Activated T-cell treated with anti-CD3 and anti-CD28 coated beads, Interleukin-2, amount 50 U/mL, for 72 hours (primary cell): ENCODE measurements at places on chromosomes 7 and 10. TPM values are rescaled to one million over a fixed set of nuclear protein-coding genes. Genes with fewer than 3 reads are reported as not detected.
A peak's percentile ranks its signal among the peaks of the same experiment; 100 is the strongest.

ITIH5 gene
- total RNA-seq = not detected

NME8 gene
- total RNA-seq = not detected

DNA sequence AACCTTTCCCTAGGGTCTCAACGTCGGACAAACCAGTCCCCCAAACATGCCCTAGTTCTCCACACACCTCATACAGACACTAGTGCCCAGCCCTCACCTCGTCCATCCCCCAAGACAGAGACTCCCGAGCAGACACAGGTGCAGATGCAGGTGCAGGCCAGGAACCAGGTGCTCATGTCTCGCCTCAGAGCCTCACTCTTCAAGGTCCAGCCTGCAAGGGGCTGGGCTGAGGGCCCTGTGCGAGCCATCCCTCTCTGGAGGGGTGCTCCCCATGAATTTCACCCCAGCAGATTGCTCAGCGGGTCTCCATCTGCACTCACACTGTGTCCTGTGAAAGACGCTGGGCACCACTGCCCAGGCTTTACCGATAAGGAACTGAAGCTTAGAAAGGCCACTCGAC, 36.9 kb upstream of the TUBB8 start:
- H3K4me1 ChIP-seq = no peaks in the 10 kb centered on the region
- no peak for DNase-seq
- no peaks in the 10 kb centered on the region for H3K36me3 ChIP-seq
- no peak overlapping the region for H3K4me3 ChIP-seq
- H3K27ac ChIP-seq = no peak overlapping the region

- H3K27ac ChIP-seq = no peak overlapping the region
- no peaks in the 10 kb centered on the region for H3K4me1 ChIP-seq
- no peak for DNase-seq
- H3K4me3 ChIP-seq = no peak overlapping the region
- no peaks in the 10 kb centered on the region for H3K27me3 ChIP-seq
- H3K36me3 ChIP-seq = peaks cover 4% of the 10 kb centered on the region
Measured at GRCh38 chr7:3575753-3576531, 274.9 kb downstream of the SDK1 start.

DNA sequence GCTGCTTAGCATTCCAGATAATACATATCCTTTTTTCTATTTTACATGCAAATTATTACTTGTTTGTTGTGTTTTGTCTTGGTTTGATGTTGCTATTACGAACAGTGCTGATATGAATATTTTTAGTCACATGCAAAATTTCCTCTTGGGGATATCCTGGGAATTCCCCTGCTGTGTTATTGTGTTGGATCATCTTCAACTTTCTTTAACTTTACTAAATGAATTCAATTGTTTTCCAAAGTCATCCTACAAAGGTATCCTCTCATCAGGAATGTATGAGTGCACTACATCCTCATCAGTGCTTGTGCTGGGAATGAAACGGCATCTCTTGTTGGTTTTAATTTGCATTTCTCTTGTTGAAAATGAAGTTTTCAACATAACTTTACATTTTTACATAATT, 87.1 kb downstream of the AASS start:
- H3K36me3 ChIP-seq = no peaks in the 10 kb centered on the region
- no peaks in the 10 kb centered on the region for H3K27me3 ChIP-seq
- H3K27ac ChIP-seq = no peak overlapping the region

DNA sequence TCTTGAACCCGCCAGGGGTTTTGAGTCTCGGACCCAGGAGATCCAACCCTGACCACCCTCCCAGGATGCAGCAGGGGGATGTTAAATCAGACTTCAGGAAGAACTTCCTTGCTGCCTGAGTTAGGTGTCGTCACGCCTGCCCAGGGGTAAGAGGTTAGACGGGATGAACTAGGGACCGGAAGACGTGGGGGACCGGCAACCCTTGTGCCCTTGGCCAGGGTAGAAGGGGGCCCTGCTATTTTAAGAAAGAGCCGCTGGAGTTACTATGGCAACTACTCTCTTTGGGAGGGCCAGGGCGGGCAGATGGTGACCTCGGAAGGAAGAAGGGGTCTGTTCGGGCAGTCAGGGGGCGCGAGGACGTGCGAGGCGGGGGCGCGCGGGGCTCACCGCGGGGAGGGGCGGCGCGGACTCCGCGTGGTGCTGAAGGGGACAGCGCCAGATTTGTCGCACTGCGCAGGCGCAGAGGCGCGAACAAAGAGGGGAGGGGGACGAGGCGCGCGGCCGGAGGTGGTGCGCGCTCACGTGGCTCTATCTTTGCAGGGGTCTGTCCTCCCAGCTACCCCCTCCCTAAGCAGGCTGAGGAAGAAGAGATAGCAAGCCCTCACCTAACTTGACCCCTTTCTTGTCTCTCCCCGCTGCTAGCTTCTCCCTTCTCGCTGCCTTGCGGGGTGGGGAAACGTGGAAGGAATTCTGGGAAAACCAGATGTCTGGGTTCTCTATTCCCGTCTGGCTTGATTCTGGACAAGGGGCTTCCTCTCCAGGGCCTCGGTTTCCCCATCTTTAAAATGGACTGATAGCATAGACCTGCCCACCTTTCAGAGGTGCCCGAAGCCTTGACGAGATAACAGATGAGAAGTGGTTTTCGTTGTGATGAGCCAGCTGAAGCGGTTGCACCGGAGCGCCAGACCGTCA, 940 bp upstream of the PSD start:
- H3K4me3 ChIP-seq = peak overlapping the region; percentile 88
- H3K4me1 ChIP-seq = peaks cover 34% of the 10 kb centered on the region
- peak overlapping the region; percentile 67 for H3K27ac ChIP-seq
- H3K36me3 ChIP-seq = peaks cover 2% of the 10 kb centered on the region
- H3K27me3 ChIP-seq = peaks cover 26% of the 10 kb centered on the region

IFIT1B gene
- total RNA-seq = not detected

CYP2C9 gene
- total RNA-seq = not detected

ENO4 gene
- total RNA-seq = not detected

GRCh38 chr7:73909996-73910395, 49.0 kb downstream of the TMEM270 start:
- no peaks in the 10 kb centered on the region for H3K4me1 ChIP-seq
- no peak overlapping the region for H3K4me3 ChIP-seq
- H3K36me3 ChIP-seq = no peaks in the 10 kb centered on the region
- no peak overlapping the region for H3K27ac ChIP-seq
- H3K27me3 ChIP-seq = no peaks in the 10 kb centered on the region

GRCh38 chr10:6400331-6400730, 179.7 kb downstream of the PRKCQ start:
- peaks cover 5% of the 10 kb centered on the region for H3K36me3 ChIP-seq
- H3K4me1 ChIP-seq = peaks cover 50% of the 10 kb centered on the region
- DNase-seq = no peak

DGKB gene
- not detected for total RNA-seq

DNA sequence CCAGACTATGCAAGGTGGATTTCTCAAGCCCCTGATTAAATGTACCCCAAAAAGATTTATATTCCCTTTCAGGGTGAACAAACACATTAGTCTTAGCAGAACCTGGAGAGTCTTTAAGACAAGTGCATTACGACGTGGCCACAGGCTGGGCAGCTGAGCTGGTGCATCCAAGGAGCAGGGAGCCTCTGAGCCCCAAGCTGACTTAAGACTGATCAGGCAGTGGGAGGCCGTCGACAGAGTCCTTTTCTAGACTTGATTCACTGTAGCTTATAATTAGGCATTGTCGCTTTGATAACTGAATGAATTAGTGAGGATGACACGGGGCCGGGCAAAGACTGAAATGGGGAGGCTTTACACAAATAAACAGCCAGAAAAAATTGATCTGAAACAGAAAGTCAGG, 353.2 kb downstream of the GPAM start:
- no peak overlapping the region for H3K4me3 ChIP-seq
- no peak for DNase-seq
- no peaks in the 10 kb centered on the region for H3K36me3 ChIP-seq
- no peak overlapping the region for H3K27ac ChIP-seq
- no peaks in the 10 kb centered on the region for H3K27me3 ChIP-seq

GRCh38 chr10:78568620-78569019, 500.1 kb upstream of the ZMIZ1 start:
- H3K4me3 ChIP-seq = no peak overlapping the region
- no peaks in the 10 kb centered on the region for H3K36me3 ChIP-seq
- H3K27me3 ChIP-seq = no peaks in the 10 kb centered on the region

DNA sequence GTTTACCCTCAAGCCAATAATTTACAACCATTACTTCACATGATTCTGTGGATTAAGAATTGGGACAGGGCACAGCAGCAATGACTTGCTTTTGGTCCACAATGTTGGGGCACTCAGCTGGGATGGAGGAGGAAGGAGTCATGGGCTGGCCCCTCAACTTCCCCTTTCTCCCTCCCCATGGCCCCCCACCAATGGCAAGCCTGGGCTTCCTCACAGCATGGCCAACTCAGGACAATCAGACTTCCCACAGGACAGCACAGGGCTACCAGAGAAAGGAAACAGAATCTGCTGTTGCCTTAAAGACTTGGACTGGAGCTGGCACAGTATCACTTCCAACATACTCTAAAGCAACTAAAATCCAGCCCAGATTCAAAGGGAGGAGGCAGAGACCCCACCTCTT, 160.7 kb downstream of the PTPN20 start:
- no peaks in the 10 kb centered on the region for H3K36me3 ChIP-seq
- H3K4me3 ChIP-seq = no peak overlapping the region
- no peak for DNase-seq
- H3K4me1 ChIP-seq = peaks cover 3% of the 10 kb centered on the region
- no peak overlapping the region for H3K27ac ChIP-seq

DNA sequence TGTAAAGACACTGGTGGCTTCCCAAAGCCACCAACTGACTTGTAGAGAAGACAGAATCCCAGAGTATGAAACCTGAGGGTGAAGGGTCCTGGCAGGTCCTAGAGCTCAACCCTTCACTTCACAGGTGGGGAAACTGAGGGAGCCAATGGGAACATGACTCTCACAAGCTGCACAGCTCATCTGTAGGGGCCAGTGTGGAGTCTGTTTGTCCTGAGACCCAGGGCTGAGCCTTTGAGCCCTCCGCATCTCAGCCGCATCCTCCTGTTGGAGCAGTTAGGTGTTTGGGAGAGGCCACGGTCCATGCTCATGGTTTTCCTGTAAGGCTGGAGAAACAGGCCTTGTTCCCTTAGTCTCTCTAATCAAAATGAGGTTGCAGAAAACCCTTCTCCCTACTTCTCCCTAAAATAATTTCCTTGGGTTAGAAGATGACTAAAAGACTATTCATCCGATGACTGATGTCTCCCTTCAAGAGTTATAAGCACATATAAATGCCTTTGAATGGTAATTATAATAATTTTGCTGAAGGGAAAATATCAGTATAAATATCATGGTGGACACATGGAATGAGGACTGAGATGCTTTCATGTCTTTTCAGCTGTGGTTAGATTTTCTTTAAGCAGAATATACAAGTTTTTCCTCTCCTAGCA, 10.3 kb downstream of the HTRA1 start:
- no peak overlapping the region for H3K4me3 ChIP-seq
- no peak overlapping the region for H3K27ac ChIP-seq

- H3K27me3 ChIP-seq = no peaks in the 10 kb centered on the region
- no peaks in the 10 kb centered on the region for H3K36me3 ChIP-seq
- no peak overlapping the region for H3K27ac ChIP-seq
- H3K4me3 ChIP-seq = no peak overlapping the region
Measured at GRCh38 chr7:72325561-72325960, 86.6 kb downstream of the CALN1 start.

GRCh38 chr7:128934361-128935341, 3.1 kb upstream of the IRF5 start:
- H3K36me3 ChIP-seq = peaks cover 3% of the 10 kb centered on the region
- peaks cover 31% of the 10 kb centered on the region for H3K4me1 ChIP-seq
- H3K27me3 ChIP-seq = peaks cover 16% of the 10 kb centered on the region
- H3K4me3 ChIP-seq = no peak overlapping the region

ACTR3C gene
- total RNA-seq = 13.0 TPM

FOXI2 gene
- total RNA-seq = not detected

DNA sequence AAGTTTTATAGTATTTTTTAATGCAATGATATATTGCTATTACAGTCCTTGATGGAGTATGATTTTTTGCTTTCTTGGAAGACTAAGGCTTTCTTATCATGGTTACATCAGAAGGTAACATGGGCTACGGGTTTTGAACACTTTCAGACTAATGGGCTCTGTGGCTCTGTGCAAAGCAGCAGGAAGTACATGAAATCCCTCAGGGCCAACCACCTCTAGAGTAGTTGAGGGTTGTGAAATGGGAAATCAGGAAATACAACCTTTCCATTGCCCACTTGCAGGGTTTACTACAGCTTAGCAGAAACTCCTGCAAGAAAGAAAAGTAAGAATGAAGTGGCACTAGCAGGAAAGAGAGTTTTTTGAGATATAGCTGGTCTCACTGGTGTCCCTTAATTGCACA, 853.5 kb downstream of the KCNMA1 start:
- H3K4me3 ChIP-seq = no peak overlapping the region
- H3K27me3 ChIP-seq = no peaks in the 10 kb centered on the region
- H3K4me1 ChIP-seq = no peaks in the 10 kb centered on the region
- no peaks in the 10 kb centered on the region for H3K36me3 ChIP-seq
- no peak overlapping the region for H3K27ac ChIP-seq
- DNase-seq = no peak

- H3K27me3 ChIP-seq = no peaks in the 10 kb centered on the region
- H3K36me3 ChIP-seq = no peaks in the 10 kb centered on the region
- no peaks in the 10 kb centered on the region for H3K4me1 ChIP-seq
- DNase-seq = no peak
- no peak overlapping the region for H3K4me3 ChIP-seq
Measured at GRCh38 chr10:86657396-86658011, 3.2 kb downstream of the OPN4 start.

TRPV5 gene
- not detected for total RNA-seq

- DNase-seq = no peak
- H3K4me3 ChIP-seq = no peak overlapping the region
- H3K36me3 ChIP-seq = no peaks in the 10 kb centered on the region
- H3K27ac ChIP-seq = no peak overlapping the region
- peaks cover 83% of the 10 kb centered on the region for H3K27me3 ChIP-seq
- H3K4me1 ChIP-seq = peaks cover 13% of the 10 kb centered on the region
Measured at GRCh38 chr10:99369126-99369525, 40.0 kb downstream of the CNNM1 start.

DNA sequence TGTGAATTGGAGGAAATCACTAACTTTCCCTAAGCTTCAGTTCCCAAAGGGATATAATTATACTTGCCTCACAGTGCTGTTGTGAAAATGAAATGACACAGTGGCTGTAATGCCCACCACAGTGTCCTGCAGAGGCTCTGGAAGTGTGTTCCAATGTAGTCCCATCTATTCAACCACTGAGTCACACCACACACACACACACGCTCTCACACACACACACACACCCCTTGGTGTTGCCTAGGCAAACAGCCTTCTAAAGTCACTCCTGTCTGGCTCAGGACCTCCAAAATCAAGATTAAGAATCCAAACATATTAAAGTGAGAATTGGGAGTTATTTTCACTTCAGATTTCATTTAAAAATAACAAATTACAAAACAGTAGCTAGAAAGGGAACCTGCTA, 73.3 kb downstream of the NRCAM start:
- H3K27me3 ChIP-seq = peaks cover 6% of the 10 kb centered on the region
- H3K27ac ChIP-seq = no peak overlapping the region
- no peak overlapping the region for H3K4me3 ChIP-seq
- no peaks in the 10 kb centered on the region for H3K36me3 ChIP-seq
- H3K4me1 ChIP-seq = no peaks in the 10 kb centered on the region
- no peak for DNase-seq

RARRES2 gene
- not detected for total RNA-seq
